ENCODE measurements at places on chromosomes 11 and 22.

DNA sequence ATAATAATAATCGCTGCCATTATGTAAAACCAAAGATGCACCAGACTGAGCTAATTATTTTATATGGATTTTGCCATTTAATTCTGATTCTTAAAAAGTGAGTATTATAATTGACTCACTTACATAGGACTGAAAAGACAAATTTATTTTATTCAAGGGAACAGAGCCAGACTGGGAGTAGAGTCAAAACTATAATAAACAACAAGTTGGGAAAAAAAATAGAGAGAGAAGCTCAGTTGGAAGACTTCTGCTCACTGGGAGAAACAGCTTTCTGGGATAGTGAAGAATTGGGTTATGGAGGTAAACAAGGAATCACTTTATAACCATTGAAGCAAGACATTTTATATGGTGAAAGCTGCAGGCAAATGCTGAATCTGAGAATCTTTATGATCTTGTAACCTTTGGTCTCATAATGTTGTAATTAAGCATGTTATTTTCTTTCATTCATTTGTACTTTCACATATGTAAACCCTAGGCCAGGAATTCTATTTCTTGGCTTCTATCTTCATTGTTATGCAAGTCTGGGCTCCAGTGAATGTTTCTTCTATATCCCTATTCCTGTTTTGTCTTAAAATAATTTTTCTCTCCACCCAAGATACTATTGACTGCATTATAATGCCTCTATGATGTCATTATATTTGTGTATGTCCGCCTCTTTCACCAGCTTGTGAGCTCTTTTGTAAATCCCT is 725.3 kb upstream of the CCDC179 start:
- DNase-seq = no peak

DNA sequence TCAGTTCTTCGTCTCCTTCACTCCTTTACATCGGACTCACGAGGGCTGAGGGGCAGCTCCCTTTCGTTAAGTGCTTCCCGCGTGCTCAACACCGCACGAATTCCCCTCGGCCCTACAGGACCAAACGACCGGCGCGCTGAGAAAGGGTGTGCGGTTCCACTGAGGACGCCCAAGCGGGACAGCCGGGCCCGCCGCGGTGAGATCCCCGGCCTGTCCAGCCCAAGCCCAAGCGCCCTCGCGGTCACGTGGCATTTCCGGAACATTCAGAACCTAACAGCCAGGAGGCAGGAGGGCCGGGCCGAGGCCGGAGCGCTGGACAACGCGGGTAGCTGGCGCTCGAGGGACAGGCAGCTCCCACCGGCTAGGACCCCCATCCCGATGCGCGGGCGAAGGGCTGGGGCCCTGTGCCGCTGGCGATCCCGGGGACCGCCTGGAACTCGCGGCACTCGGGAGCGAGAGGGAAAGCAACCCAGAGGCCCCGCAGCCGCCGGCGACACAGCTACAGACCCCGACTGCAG is 737 bp upstream of the STIP1 start:
- peak; percentile 96 for DNase-seq

DNA sequence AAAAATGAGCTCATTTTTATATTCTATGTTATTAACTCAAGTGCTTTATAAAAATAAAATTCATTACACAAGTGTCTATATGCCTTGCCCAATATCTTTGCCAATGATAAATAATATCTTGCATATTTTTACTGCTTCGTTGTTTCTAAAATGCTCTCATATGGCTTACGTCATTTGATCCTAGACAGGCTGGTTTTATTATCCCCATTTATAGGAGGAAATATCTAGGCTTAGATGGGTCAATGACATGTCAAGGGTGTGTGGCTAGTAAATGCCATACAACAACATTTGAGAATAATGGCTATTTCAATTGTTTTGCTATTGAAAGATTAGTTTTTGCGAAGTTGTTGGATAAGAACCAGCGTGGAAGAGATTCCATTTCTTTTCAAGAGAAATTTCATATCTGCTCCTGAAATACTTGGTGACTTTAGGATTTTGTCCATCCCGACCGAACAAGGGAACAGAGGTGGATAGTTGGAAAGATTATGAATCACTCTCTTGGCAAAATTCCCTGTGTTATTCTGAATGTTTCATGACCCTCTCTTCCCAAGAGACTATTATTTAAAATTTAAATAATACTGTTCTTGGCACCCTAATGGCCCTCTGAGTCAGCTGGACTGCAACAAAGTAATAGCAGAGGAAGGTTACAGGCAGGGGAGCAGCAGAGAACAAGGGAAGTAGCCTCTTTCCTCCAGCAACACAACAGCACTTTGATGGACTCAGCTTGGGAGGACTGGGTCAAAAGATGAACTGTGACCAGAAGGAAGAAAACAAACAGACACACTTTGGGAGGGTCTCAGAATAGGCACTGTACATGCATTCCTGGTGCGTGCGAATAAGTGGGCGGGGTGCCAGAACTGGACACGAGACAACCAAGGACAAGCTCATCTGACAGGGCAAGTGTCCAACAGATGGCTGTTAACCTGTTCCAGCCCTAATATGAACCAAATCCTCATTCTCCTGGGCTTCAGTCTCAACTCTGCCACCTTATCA is 94.5 kb downstream of the ME3 start:
- DNase-seq = peak; percentile 85

DNA sequence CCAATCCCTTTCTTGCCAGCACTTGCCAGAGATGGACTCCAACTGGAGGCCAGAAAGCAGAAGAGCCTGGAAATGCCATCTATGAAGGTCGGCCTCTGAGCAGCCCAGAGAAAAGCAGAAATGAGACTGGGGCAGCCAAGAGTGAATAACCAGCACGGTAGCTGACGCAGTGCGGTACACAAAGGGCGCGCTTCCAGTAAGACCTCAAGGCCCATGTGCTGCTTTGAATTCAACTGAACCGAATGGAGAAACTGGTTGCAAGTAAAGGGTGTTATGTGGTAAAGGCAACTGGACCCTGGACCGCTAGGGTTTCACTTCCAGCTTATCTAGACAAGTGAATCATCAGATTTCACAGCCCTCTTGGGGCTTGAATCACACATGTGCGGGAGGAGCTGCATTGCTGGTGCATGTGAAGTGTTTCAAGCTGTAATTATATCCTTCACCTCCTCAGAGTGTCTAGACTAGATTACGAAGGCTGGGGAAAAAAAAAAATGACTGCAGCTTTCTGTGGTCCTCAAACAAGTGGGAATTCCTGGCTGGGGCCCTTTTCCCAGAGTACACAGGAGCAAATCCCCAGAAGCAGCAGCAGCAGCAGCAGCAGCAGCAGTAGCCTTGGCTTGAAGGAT is 128.9 kb downstream of the CCDC34 start:
- DNase-seq = peak; percentile 76

GRCh38 chr11:72759468-72759985 is 7.3 kb upstream of the ARAP1 start:
- no peak for DNase-seq

All from aorta (tissue), 5 donors.